Aorta (tissue), 5 donors: ENCODE measurements at places on chromosomes 16 and 17.

DNA sequence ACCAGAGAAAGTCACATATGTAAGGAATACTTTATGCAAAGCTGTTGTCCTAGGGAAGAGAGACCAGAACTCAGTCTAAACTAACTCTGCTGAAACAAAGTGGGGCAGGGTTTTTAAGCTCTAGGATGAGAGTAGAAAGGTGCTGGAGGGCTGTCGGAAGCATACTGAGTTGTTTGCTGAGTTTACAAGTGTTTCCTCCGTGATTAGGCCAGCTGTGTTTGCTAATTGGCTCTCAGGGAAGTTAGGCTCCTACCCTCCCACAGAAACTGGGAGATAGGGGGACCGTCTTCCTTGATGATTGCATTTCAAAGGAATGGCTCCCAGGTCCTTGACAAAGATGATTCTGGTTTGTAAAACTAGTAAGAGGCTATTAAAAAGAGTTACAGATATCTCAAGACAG, 24.4 kb upstream of the CRYM start:
- no peak for DNase-seq

DNA sequence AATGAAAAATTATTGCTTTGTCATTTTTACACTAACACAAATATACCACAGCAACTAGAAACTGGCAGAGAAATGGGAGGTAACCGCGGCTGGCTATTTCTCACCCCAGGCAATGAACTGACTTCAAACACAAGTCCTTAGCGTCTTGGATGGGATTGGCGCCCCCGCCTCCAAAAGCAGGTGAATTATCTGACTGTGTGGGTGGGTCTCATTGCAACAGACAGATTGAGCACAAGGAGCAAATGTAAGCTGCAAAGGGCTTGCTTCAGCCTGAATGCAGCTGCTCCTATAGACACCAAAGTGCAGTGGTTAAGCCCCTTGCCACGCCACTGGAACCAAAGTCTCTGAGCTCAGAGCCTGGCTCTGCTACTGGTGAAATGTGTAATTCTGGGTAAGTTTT, 225.0 kb downstream of the XYLT1 start:
- DNase-seq: no peak

DNA sequence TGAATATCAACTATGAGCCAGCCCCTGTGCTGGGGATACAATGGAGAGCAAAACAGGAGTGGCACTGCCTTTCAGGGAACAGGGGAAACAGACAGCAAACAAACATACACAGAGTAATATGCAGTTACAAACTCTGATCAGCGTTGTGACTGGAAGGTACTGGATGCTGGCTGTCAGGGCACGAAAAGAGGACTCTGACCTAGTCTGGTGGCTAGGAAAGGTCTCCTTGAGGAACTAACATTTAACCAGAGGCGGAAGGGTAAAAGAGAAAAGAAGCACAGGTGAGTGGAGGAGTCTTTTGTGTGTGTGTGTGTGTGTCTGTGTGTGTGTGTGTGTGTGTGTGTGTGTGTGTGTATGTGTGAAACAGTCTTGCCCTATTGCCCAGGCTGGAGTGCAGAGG, 12.4 kb upstream of the B4GALNT2 start:
- no peak for DNase-seq

DNA sequence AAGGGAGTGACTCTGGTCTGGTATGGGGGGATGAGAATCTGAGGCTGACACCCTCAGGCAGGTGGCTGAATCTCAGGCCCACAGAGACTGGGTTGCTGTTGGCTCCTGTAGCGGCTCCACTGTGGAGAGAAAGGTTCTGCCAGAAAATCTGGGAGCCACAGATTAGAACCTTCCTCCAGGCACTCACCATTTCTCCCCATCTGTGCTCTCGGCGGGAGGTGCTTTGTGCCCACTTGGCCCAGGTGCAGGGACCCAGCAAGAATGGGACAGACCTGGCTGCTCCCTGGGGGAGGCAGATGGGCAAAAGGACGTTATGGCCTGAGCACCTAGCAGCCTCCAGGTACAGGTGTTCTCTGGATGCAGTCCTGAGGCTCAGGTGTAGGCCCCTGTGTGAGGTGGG, 20.1 kb downstream of the RAB11FIP3 start:
- DNase-seq: no peak

GRCh38 chr17:50517011-50517410, 8.8 kb downstream of the MYCBPAP start:
- no peak for DNase-seq

DNA sequence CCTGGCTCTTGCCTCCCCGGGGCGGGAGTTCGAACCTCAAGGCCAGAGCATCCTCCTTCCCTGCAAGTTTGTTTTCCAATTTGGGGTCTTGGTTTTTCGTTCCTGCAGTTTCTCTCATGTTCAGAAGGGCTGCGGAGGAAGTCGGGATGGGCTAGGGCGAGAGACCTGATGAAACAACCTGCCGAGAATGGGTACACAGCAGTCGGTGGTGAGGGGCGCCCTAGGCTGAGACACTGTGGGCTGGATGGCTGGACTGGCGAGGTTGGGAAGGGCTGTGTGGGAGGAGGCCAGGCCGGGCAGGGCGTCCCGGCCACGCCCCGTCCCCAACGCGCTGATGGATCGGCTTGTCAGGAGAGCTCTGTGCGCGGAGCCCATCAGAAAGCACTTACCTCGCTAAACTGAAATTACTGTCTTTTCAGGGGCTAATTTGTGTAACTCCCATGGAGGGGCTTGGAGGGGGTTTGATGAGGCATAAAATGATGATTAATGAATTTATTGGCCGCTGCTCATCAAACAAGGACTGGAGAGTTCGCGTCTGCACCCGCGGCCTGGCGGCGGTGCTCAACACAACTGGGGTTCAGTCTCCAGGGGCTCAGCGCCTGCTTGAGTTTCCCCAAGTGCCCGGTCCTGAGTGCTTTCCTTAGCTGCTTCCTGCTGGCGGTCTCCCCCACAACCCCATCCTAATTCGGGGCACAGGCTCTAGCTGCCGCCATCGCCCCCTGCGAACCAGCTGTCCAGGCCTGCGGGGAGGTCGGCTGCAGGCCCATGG, 9.0 kb downstream of the IRX5 start:
- DNase-seq: no peak

DNA sequence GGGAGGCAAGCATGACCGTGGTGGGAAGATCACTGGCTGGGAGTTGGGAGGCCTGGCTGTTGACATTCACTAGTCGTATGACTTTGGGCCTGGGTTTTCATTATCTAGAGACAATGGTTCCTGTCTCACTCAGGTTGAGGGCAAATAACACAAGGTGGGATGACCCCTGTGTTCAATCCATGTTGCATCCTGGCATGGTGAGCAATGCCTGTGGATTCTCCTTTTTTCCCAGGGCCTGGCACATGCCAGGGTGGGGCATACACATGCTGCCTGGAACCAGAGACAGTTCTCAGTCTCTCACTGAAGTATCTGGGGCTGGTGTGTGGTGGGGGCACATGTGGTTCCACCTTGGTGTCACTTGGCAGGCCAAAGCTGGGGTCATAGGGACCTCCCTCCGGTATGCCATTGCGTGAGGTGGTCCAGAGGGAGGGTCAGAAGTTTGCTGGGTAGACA, 5.4 kb downstream of the THRA start:
- DNase-seq: no peak

- DNase-seq: no peak
Measured at GRCh38 chr16:66003201-66003600, 363.3 kb upstream of the CDH5 start.

- no peak for DNase-seq
Measured at GRCh38 chr17:75194879-75195278, 10.6 kb upstream of the NUP85 start.

GRCh38 chr16:54316095-54316889, 29.7 kb upstream of the IRX3 start:
- DNase-seq: no peak

DNA sequence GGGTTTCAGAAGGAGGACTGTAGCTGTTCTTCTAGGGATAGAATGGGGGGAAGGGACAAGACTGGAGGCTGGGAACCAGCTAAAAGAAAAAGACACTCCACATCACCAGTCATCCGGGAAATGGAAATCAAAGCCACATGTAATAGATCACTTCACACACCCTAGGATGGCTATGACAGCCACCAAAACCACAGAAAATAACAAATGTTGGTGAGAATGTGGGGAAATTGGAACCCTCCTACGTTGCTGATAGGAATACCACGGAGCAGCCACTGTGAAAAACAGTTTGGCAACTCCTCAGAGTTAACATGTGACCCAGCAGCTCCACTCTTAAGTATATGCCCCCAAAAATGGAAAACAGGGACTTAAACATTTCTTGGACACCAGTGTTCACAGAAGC, 2.3 kb downstream of the TLE7 start:
- no peak for DNase-seq

DNA sequence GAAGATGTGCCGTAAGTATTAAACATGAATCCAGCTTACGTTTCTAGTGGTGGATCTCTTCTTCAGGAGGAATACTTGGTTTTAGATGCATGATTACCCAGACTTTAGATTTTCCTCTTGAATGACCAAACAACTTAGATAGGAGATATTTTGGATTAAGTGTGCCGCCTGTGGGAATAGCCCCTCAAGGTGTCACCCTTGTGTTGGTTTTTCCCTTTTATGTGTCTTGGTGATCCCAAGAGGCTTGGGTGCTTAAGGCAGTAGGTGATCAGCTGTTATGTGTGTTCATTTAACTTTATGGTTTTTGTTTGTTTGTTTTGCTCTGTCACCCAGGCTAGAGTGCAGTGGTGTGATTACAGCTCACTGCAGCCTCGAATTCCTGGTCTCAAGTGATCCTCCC, 115.1 kb downstream of the PPM1E start:
- no peak for DNase-seq

DNA sequence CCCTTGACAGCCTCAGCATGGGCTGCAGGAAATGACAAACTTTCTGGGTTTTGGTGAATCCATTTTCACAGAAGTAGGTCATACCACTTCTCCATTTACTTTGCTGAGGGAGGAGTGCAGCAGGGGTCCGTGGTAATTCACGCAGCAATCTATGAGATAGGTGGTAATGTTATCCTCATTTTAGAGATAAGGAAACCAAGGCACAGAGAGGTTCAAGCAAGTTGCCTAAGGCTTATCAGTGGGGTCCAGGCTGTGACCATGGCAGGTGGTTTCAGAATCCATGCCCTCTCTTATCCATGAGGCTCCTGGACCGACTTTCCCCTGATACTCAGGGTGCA, 12.6 kb downstream of the TBX4 start:
- no peak for DNase-seq

DNA sequence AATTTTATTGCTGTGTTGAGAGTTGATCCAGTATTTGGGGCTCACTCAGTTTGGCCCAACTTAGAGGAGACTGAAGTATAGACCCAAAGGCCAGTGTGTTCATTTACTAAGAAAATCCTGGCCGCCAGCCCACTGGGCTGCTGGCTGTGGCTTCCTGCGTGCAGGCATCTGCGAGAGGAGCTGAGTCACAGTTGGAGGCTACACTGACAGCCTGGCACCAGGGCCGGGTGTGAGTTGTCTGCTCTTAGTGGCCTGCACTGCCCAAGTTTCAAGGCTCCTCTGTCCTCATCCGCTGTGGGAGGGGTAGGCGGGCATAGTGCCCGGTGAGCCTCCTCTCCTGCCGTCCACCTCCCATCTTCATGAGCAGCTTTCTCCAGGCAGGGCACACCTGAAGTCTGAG, 54.2 kb downstream of the PLD6 start:
- DNase-seq: peak; percentile 97

DNA sequence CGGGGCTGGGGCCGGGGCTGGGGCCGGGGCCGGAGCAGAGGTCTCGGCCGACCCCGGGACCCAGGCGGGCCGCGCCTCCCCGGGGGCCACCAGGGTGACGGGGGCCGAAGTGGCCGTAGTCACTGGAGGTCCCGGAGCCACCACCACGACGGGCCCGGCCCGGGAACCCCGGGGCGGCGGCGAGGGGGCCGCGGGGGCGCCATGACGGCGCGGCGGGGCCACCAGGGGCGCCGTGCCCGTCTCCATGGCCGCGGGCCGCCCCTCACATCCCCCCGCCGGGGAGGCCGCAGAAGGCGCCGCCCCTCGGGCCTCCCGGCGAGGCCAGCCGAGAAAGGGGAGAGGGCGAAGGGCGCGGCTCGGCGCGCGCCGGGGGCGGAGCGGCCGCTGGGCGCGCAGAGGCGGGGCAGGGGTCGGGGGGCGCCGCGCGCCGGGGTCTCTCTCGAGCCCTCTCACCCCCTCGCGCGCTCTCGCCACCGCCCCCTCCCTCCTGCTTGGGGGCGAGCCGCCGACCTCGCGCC, 297 bp downstream of the TBC1D10B start:
- no peak for DNase-seq

DNA sequence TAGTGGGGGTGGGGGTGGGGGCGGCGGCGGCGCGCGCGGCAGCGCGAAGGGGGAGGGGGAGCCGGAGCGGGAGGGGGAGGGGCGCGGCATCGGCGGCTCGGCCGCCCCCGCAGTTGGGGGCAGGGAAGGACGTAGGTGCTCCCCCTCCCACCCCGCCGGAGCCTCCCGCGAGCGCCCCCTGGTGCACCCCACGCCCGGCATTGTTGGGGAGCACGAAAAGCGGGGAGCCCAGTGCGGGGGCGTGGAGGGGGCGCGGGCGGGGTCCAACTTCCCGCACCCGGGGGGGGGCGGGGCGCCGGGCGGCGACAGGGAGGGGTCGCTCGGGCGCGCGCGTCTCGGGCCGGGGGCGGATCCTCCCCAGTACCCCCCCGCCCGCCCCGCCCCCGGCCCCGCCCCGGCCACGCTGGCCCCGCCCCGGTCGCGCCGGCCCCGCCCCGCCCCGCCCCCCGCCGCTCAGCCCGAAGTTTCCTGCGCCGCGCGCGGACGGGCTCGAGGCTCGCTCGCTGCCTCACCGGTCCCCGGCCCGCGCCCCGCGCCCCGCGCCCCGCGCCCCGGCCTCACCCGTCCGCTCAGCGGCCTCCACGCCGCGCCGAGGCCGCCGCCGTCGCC, at the start of gene CACNA1H:
TSS of gene CACNA1H (plus strand) at position 456 of the 609 bp plus-strand sequence. CDS start 632 bp downstream, outside the sequence.
- DNase-seq: no peak

- no peak for DNase-seq
Measured at GRCh38 chr16:84616515-84616914, 1.4 kb downstream of the COTL1 start.

- DNase-seq: no peak
Measured at GRCh38 chr17:74601944-74602572, 10.0 kb upstream of the CD300LD start.
